ENCODE measurements at places on chromosomes 1 and 21.

- no peak for DNase-seq
These were observed 15.3 kb upstream of the RGS8 start for GRCh38 chr1:182699393-182700350.

DNA sequence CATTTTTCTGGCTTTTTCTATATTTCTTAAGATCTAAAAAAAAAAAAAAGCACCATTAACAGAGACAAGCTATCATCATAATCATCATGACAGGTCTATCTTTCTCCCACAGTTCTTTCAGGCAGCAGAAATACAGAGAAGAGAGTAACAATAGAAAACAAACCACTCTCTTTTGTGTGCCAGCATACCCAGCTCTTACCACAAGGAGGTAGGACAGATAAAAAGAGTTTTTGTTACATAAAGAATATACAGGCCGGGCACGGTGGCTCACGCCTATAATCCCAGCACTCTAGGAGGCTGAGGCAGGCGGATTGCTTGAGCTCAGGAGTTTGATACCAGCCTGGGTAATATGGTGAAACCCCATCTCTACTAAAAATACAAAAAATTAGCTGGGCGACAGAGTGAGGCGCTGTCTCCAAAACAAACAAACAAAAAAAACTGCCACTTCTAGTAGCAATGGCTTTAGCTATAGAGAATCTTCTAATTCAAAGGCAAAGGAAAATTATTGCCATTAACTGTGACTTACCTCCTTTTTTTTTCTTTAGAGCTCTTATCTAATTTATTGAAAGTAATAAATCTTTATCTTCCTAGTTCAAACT, 39.7 kb downstream of the ANKRD13C start:
- DNase-seq, result no peak

DNA sequence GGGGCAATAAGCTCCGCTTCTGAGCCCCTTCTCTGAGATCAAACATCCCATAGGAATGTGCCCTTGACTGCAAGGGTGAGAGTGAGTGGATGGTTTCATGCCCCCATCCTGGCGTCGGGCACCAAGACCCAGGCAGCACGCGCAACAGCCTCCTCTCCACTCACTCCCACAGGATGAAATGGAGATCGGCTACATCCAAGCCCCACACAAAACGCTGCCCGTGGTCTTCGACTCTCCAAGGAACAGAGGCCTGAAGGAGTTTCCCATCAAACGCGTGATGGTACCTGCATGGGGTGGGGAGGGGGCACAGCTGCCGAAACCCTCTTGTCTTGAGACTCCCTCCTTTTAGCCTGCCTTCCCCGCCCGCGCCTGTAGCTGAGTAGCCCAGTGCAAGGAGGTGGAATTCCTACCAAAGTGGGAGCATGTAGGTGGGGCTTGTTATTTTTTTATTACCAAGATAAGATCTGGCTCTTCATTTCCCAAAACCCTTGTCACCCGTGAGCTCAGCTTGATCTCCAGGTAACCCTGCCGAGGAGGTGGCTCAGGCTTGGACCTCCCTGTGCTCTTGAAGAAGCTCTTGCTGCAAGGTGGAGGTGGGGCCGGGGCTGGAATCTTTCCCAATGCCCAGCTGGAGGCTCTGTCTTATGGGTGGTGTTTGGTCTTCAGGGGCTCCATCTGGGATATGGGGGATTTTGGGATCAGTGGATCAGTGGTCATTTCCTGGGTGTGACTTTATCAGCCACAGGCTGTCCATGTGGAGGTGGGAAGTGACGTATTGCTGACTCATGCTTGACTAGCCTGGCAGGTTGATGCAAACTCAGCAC, 24.0 kb upstream of the PADI6 start:
- no peak for DNase-seq

- no peak for DNase-seq
These were observed 65.4 kb downstream of the JAK1 start for GRCh38 chr1:64900916-64901315.

DNA sequence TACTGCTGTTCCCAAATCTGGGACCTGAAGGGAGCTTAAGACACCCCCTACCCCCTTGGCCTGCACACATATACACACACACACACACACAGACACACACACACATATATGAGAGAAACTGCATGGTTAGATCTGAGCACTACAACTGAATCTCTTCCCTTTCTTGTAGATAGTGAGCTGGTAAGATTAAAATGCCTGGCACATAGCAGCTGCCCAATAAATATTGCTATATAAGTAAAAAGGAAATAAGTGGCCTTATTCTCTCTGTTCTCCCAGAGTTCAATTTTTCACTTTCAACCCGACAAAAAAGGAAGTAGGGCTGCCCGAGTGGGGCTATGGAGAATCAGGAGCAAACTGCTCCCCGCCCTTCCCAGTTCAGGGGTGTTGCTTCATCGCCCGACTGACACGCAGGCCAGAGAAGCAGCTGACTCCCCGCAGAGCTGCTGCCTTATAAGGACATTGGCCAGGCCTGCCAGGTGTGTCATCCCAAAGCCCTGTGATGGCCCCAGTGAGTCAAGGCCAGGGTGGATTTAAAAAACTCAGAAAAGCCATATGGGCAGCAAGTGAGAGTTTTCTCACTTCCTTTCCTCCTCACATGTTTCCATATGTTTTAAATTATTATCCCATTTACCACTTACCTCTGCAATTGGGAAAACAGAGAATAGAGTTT, 106.5 kb upstream of the SLC44A3 start:
- DNase-seq, result no peak

DNA sequence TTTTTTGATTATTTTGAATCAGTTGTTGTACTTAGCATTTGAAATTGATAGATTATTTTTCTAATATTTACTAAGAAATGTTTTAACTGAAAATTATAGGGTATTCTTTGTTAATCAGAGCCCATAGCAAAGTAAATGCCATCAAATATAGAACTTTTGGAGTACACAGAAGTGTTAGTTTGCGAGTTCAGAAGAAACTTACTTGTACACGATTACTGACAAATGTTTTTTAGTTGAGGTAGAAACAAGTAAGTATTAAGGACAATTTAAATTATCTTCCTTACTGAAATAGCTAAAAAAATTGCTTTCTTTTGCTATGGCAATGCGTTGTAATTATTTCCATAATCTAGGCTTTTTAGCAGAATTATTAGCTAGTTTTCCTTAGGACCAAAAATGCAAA, 692.2 kb downstream of the USP25 start:
- DNase-seq, result no peak

- DNase-seq, result no peak
These were observed 80.9 kb upstream of the BACH1 start for GRCh38 chr21:29217818-29218291.

GRCh38 chr1:207051191-207051943, at the start of gene YOD1:
Gene YOD1, minus strand, starts transcription at chr1:207051208. Its CDS starts 178 bp downstream, at chr1:207051030.
- DNase-seq, result no peak

- DNase-seq, result no peak
These were observed 63.6 kb downstream of the EPHB2 start for GRCh38 chr1:22773981-22774832.

- DNase-seq, result no peak
These were observed 25.8 kb upstream of the VPS26C start for GRCh38 chr21:37292941-37293340.

DNA sequence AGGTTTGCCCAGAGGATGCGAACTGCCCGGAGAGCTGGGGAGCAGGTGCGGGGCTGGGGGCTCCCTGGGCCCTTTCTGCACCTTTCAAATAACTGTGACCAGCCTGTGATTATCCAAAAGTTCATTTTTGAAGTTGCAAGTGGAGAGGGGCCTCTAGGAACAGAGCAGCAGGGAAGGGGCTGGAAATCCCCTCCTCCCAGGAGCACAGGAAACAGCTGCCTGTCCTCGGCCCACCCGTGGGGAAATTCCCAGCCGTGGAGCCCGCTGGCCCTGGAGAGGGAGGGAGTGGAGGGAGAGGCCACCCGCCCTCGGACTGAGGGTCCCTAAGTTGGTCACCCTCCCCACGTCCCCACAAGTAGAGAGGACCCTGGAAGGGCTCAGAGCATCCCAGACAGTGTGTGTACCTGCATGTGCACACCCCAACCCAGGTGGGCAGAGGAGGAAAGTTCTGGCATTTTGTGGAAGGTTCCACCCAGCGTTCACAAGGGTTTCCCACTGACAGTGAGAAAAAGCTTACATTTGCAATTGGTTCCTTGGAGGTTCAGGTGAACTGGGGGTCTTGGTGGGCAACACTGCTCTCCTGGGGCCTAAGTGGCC, 1.2 kb upstream of the TNFRSF4 start:
- no peak for DNase-seq

DNA sequence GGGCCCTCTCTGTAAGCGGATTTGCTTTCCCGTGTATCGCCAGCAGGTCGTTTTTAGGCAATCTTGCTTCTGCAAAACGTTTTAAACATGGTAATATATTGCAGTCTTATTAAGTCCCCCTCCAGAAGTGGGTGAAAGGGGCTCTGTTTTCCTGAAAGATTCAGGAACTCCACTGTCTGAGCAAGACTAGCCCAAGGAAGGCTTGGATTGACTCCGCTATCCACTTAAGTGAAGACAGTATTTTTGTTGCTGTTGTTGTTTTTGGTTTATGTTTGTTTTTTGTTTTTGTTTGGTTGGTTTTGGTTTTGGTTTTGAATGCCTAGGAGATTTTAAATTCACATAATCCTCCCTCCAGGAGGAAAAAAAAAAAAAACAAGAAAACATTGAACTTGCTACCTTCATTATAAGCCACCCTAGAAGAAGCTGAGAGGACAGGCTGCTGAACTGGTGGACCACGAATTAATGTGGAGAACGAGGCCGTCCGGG, 29.1 kb upstream of the NFIA start:
- no peak for DNase-seq

DNA sequence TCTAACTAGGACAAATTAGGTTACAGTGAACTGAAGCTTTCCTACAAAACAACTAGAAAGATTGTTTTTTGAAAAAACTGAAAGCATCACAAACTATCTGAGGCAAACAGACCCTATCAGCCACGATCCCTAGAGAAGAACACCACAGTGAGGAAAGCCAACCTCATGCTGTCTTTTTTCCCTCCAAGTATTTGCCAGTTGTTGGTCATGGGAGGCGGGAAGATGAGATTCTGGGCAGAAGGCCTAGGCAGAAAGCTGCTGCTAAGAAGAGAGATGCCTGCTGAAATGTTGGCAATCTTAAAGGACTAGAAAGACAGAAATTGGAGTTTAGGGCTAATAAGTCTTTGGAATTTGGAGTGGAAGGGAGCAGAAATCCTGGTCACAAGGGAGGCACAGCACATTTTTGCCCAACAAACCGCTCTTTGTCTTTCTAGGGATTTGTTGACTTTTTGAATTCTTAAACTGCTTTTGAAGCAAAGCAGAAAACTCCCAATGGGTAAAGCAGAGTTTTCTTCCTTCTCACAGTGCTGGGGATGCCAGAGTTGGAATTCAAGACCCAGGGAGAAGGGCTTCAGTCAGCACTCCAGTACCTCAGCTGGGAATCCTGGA, 83.9 kb downstream of the MT1HL1 start:
- DNase-seq, result no peak

DNA sequence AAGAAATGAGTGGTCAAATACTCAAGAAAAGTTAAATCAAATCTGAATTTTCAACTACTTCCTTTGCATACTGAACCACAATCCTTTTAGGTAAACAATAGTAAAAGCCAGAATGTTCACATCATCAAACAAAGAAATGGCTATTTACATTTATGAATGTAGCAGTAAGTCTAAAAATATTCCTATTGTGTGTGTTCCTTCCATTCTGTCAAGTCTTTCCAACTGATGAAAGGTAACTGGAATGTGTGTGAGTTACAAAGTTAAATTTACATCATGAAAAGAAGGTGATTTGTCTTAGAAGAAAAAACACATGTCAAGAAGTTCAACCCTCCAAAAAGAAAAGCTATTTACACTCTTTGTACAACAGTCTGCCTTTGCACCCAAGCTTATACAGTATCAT, 203.1 kb downstream of the SIPA1L2 start:
- DNase-seq, result no peak

- no peak for DNase-seq
These were observed 8.2 kb upstream of the EFHD2 start for GRCh38 chr1:15401391-15402055.

DNA sequence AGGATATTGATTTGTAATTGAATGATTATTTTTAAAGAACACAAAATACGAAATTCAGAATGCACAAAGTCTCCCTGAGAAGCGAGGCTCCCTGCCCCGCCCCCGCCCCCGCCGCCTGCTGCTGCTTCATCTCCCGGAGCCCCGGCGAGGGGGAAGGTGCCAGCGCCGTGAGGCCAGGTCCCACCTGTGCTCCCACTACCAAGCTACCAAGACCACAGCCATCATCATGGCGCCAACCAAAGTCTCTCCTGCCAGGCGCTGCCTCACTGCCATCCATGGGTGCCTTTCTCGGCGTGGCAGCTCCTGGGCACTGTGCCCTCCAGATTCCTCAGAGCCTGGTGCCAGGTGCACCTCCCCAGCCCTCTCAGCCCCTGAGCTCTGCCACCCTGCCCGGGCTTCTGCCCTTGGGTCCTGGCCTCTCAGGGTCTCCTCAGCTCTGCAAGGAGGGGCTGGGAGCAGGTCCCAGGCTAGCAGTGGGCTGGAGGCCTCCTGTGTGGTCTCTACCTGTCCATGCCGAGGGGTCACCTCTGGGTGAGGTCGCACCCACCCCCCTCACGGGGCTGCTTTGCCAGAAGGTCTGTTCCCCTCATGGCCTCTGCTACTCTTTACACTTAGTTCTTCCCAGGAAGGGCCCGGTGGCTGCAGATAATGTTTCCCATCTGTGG, 29.4 kb upstream of the TTC34 start:
- no peak for DNase-seq
